Head of caudate nucleus (tissue), 42 donors: ENCODE measurements at places on chromosomes 13 and 19.

DNA sequence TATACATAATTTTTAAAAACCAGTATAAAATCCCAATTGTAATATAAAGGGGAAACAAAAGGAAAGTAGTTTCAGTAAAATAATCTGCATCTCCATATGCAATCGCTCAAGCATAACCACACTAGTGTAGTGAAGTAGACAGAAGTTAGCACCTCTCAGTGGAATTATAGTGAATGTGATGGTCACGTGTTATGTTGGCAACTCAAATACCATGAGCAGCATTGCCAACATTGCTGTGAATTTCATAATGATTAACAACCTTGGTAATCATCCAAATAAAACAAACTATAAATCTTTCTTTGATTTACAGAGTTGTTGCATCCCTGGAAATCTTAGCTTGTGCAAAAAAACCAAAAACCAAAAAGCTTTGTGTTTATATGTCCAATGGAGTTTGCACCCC is 77.3 kb upstream of the SIAH3 start:
- no peak for DNase-seq

GRCh38 chr13:33127009-33127551 is 110.9 kb downstream of the KL start:
- DNase-seq: no peak

DNA sequence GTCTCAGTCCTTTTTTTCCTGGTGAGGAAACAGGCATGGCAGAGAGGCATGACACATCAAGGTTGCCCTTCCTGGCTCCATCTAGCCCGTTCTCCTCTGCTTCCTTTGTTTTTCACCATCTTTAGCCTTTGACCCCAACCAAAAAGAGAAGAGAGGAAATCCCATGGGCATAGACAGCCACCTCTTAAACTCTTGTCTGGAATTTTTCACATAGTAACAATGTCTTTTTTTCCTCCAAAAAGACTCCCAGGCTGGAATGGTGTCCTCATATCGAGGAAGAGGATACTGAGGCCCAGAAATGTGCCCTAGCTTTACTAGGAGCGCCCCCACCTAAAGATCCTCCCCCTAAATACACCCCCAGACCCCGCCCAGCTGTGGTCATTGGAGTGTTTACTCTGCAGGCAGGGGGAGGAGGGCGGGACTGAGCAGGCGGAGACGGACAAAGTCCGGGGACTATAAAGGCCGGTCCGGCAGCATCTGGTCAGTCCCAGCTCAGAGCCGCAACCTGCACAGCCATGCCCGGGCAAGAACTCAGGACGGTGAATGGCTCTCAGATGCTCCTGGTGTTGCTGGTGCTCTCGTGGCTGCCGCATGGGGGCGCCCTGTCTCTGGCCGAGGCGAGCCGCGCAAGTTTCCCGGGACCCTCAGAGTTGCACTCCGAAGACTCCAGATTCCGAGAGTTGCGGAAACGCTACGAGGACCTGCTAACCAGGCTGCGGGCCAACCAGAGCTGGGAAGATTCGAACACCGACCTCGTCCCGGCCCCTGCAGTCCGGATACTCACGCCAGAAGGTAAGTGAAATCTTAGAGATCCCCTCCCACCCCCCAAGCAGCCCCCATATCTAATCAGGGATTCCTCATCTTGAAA is at the start of gene GDF15:
TSS of gene GDF15 (plus strand) at position 484 of the 868 bp plus-strand sequence. CDS start at position 516, 32 bp downstream.
- no peak for DNase-seq

GRCh38 chr19:46697204-46697960 is 19.5 kb downstream of the PRKD2 start:
- peak; percentile 64 for DNase-seq

DNA sequence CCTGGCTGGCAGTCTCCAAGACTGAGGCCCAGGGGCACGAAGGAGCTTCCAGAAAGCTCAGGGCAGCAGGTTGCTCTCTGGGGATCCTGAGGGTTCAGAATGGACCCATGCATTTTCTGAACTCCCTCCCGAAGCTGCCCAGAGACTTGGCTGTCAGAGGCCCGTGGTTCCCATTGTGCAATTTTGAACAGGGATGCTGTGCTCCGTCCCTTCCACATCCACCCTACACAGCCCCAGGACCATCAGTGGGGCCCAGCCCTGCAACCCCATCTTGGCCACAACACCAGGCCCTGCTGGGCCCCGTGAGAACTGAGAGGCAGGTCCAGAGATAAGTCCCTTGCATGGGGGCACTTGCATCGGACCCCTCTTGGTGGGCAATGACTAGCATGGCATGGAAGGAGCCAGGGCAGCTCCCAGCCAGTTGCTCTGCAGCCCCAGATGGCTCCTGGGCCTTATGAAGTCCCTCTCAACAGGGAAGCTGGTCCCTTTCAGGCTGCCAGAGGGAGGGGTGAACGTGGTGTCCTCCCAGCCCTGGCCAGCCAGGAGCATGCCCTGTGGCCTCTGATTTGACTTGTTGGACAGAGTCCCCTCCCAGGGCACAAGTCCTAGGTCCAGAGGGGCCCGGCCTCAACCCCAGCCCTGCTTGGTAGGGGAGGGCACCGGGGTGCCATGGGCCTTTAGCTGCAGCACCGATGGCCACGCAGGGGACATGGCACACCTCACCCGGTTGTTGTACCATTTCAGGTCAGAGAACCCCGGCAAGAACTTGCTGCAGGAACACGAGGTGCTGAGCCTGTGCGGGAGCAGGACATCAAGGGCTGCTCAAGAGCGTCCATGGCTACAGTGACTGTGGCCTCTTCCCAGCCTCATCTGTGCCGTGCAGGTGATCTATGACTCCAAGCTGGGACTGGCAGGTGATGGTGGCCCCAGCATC is 17.3 kb upstream of the ZNF14 start:
- no peak for DNase-seq

DNA sequence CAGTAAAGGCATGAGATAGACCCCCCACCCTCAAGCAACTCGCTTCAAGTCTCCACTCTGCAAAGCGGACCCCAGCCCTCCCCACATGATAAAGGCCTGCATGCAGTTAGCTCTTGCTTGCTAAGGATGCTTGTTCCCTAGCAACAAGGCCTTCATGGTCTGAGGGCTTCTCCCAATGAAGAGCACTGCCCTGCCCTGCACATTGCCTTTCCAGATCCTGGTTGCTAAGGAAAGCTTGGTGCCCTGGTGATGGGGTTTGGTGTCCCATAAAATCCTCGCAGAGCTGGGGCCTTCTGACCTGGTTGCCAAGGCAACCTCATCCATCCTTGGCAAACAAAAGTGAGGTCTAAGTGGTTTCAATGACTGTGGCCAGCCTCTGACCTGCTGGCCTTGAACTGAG is 6.0 kb downstream of the DBP start:
- DNase-seq: no peak

- peak; percentile 18 for DNase-seq
Observed at GRCh38 chr13:97434397-97435201, 630 bp downstream of the RAP2A start.

DNA sequence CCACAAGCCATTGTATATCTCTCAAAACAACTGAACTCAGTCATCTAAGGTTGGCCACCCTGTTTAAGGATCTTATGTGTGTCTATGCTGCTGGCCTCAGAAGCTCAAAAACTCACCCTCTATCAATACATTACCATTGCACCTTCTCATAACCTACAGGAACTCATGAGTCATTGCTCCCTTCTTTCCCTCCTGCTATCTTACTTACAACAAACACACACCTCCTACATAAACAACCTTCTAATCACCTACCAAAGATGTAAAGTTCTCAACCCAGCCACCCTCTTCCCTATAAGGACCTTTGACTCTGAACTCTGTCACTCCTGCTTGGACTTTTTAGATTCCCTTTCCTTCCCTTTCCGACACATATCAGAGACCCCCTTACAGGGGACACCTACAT is 13.3 kb upstream of the ZSCAN4 start:
- DNase-seq: no peak

GRCh38 chr19:4748589-4748988 is 24.9 kb upstream of the DPP9 start:
- peak; percentile 29 for DNase-seq
